ENCODE measurements at places on chromosomes 2 and 18.

DNA sequence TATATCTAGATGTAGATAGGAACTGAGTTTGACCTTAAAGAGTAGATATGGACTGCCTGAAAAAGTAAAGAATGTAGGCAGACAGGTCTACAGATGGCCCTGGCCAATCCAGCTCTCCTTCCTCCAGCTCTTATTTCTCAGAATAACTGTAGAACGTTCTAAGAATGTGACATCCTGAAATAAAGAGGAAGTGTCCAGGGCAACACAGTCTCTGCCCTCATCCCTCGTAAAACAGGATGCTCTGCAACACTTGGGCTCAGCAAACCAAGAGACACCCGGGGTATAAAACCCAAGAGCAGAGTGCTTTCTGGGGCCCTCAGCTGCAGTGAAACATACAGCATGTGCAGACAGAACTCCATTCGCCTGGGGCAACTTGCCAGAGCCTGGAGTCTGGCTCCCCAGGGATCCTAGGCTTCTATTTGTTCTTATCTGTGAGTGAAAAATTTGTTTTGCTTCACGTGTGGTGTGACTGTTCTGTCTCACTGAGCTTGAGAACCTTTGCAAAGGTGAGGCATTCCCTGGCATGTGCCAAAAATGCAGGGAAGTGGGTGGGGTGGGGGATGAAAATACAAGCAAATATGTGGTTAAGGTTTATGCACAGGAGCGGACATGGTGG, 401.0 kb downstream of the SETBP1 start:
- DNase-seq: no peak

- no peak for DNase-seq
These were observed 93.1 kb upstream of the ZFP36L2 start for GRCh38 chr2:43319541-43319940.

- DNase-seq: no peak
These were observed 62.1 kb upstream of the ACKR3 start for GRCh38 chr2:236507393-236508085.

GRCh38 chr2:69092857-69093256, 79.9 kb downstream of the ANTXR1 start:
- no peak for DNase-seq

DNA sequence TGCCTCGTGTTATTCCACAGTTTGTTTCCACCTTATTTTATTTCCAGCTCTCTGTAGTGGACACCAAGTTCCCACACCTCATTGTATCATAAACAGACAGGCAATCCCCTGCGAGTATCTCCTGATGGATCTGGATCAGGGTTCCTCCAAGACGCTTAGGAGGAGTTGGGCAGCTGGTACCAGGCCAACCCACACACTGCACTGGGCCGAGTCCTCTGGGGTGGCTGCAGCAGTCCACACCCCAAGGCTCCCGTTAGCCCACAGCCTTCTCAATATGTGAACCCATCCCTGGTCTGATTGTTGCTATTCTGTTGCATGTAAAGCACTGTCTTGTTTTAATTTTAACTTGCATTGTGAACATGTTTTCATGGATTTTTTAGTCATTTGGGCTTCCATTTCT, 178.8 kb upstream of the RAB6C start:
- no peak for DNase-seq

DNA sequence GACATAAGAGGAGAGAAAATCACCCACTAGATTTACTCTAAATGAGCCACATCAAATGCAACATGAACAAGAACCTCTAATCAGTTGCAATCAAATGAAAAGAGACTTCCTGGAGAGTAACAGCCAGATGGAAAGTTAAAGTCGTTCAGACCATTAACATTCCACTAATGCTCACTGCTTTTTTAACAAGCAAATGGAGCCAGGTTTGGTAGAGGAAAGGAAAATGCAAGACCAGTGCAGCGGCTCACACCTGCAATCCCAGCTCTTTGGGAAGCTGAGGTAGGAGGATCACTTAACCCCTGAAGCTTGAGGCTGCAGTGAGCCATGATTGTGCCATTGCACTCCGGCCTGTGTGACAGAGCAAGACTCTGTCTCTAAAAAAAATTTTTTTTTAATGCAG, 48.5 kb downstream of the CACNB4 start:
- no peak for DNase-seq

Measured in NCI-H1092 treated with DMSO at 0.1 percent for 48 hours (cell line).